ENCODE measurements at places on chromosomes 6 and 20. TPM values are rescaled to one million over a fixed set of nuclear protein-coding genes. Genes with fewer than 3 reads are reported as not detected.

Gene CST2
- not detected for total RNA-seq

Gene STMND1
- total RNA-seq, result not detected

- no peak for DNase-seq
Observed at GRCh38 chr6:14309516-14309915, 191.9 kb downstream of the CD83 start.

GRCh38 chr6:35602133-35602946 lies 86.4 kb downstream of the FKBP5 start:
- DNase-seq, result no peak

GRCh38 chr6:6781172-6781872 lies 192.8 kb downstream of the LY86 start:
- DNase-seq, result no peak

GRCh38 chr6:12761376-12762115 lies 45.0 kb downstream of the PHACTR1 start:
- no peak for DNase-seq

DNA sequence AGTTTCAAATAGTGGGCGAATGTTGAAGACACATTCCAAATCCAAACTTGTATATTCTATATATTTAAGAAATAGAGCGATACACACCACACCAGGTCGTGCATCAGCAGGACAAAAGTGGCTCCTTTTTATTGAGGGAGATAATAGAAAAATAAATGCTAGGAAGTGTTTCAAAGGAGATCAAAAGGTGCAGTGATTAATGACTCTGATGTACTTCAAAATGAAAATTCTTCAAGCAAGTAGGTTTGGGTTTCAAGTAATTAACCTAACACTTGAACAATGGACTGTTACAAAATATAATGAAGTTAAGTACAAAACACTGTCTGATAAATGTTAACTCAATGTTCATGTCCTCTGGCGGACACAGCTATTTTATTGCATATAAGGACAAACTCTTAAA lies 185.9 kb downstream of the BTBD9 start:
- DNase-seq, result no peak

DNA sequence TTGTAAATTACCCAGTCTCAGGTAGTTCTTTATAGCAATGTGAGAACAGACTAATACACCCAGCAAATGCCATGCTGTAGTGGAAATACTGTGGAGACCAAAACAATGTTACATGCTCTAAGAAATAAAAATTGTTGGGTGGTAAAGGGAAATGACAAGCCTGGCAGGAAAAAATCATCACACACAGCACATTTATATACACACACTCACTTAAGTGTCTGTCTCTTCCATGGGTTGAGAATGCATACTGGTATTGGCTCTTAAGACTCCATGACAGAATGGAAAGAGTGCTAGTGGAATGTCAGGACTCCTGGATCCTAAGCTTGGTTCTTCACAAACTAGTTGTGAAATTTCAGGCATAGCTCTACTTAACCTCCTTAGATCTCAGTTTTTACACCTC lies 343.0 kb downstream of the CD83 start:
- DNase-seq, result no peak

All from left ventricle myocardium inferior (tissue), 1 donor.